ENCODE measurements at places on chromosomes 6 and 20. TPM values are rescaled to one million over a fixed set of nuclear protein-coding genes. Genes with fewer than 3 reads are reported as not detected.

Gene SAMD3
- total RNA-seq = not detected

Gene EPB41L2
- total RNA-seq = 200 TPM

Gene SOX12
- total RNA-seq = 8.1 TPM

Gene SLC22A16
- not detected for total RNA-seq

Gene TRIM40
- not detected for total RNA-seq

Gene TJAP1
- total RNA-seq = 17.9 TPM

Gene CSNK2B
- 111 TPM for total RNA-seq

Gene NKX2-4
- total RNA-seq = not detected

Gene LCA5
- 4.9 TPM for total RNA-seq

Gene PPARD
- 9.7 TPM for total RNA-seq

Gene PPP1R3D
- 10.9 TPM for total RNA-seq

Gene CCN6
- total RNA-seq = not detected

Gene TOP1
- 21.3 TPM for total RNA-seq

Gene SLC13A3
- total RNA-seq = 0.05 TPM

Gene FOXS1
- total RNA-seq = 0.09 TPM

Gene GJA10
- not detected for total RNA-seq

Gene SUMO4
- total RNA-seq = 1.3 TPM

Gene ZNF334
- 0.34 TPM for total RNA-seq

Gene PRRT1
- not detected for total RNA-seq

Gene KCNK16
- total RNA-seq = not detected

Gene PLEKHG1
- 42.3 TPM for total RNA-seq

Gene PRDM13
- total RNA-seq = not detected

Gene TAGAP
- total RNA-seq = not detected

Gene TPD52L1
- total RNA-seq = 10.8 TPM

Gene BPIFB4
- not detected for total RNA-seq

Gene IL22RA2
- not detected for total RNA-seq

Gene SLC18B1
- total RNA-seq = 11.2 TPM

Gene OOEP
- not detected for total RNA-seq

Gene TSHZ2
- 1.9 TPM for total RNA-seq

Gene SLC35D3
- not detected for total RNA-seq

Gene GPLD1
- 0.17 TPM for total RNA-seq

Gene HMGCLL1
- not detected for total RNA-seq

Gene MAFB
- total RNA-seq = 3.4 TPM

Gene RXRB
- total RNA-seq = 26.6 TPM

Gene MUC22
- total RNA-seq = not detected

Gene RAB5IF
- total RNA-seq = 93.5 TPM

Measured in dermis blood vessel endothelial cell (primary cell).